ENCODE measurements at places on chromosomes 6 and 20. TPM values are rescaled to one million over a fixed set of nuclear protein-coding genes. Genes with fewer than 3 reads are reported as not detected.
A peak's percentile ranks its signal among the peaks of the same experiment; 100 is the strongest.

DNA sequence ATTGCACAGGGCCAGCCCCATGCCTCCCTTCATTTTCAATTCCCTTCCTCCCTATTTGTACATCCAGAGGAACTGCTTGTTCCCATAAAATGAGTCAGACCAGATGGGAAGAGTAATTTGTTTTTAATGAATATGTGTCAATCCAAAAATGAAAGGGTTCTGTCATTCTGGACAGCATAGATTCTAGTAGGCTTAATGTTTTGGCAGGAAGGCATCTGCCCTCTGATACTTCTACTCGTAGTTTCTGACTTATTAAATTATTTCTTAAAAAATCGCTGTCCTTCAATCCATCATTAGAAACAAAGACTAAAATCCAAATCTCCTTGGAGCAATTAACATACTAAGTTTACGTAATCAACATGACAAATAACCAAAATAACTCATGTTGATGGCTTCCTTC is 665.5 kb downstream of the TENT5A start:
- DNase-seq = no peak

- peak; percentile 8 for DNase-seq
These were observed 380.9 kb upstream of the RGS17 start for GRCh38 chr6:153511896-153512496.

DNA sequence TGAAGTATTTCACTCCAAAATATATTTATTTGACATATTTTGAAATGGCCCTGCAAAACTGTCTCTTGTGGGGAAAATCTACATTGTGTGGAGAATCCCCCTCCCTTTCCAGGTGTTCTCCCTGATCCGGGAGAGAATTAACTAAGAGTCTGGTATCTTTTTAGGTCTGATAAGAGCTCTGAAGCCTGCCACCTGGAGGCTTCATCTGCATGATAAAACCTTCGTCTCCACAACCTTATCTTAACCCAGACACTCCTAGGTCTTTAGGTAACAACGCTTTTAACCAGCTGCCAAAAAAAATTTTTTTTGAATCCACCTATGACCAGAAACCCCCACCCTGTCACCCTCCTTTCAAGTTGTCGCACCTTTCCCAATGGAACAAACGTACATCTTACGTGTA is 43.0 kb downstream of the FAM184A start:
- no peak for DNase-seq

DNA sequence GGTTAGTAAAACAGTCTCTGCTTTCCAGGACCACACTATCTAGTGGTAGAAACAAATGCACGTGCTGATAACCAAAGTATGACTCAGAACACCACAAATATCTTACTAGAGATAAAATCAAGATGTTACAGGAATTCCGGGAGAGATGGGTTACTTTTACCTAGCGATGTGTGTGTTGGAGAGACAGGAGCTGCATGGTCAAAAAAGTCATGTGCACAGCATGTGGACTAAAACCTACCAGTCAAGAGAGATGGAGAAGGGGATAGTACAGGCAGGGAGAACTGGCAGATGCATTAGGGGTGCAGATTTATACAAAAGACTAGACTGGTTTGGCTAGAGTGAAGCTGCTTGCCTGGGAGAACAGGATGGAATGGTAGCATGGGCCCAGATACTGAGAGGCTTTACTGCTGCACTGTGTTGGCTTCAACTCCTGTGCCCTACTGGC is 75.3 kb upstream of the MRAP2 start:
- DNase-seq = no peak

DNA sequence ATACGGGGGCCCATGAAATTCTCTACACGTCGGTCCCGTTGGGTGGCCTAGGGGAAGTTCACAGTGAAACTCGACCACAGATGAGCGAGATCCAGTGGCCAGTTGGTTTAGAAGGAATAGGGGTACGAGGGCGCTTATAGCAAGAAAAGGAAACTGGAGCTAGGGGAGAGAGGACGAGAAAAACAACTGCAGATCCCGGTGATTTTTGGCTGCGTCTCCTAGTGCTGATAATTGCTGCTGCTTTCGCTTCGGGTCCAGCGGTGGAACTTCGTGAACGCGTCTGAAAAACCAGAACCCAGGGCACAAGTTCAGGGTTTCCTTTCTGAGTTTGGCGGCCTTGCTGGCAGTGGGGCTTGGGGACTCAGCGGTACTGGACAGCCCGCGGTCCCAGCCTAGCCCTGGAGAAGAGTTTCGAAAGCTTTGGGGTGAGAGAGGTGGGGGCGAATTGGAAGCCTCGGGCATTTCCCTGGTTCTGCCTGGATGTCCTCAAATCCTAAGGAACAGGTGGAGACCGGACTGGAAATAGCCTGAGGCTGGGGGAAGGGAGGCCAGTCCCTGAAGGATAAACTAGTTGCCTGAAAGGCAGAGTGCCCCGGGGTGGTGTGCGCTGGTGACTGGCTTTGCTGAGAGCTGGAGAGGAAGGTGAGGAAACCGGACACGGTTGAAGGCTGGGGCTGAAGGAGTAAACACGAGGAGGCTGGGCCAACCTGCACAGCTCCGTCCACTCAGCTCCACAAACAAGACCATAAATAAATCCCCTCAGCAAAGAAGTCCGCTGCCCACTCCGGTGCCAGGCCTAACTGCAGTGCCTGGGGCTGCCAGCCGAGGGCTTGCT is 793 bp downstream of the GMPR start:
- peak; percentile 37 for DNase-seq

DNA sequence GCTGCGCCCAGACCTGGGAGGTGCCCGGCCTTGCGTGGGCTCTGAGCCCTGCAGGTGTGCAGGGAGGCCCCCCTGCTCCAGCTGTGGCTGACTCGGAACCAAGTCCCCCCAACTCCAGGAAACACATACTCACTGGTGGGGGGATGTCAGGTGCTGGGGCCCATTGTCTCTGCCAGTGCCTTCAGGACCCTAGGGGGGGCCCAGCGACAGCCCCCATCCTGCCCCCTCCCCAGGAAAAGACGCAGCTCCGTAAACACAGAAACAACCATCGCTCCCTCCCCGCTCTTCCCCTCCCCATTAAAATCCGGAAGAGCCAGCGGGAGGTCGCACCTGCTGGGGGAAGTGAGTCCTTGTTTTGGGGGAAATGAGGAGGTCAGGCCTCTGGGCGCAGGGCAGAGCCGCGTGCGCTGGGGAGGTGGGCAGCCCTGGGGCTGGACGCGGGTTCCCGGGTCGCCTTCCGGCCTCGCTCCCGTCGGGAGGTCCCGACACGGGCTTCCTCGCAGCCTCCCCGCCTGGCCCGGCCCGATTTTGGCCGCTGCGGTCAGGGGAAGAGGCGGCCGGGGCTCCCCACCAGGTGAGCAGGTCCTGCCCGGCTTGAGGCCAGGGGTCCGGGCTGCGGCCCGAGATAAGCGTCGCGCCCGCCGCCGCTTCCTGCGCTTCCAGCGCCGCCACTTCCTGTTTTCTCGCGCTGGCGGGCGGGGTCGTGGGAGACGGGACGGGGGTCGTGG is 6.2 kb downstream of the C20orf204 start:
- DNase-seq = no peak

- DNase-seq = no peak
These were observed 4.0 kb downstream of the RPP21 start for GRCh38 chr6:30348957-30349356.

DNA sequence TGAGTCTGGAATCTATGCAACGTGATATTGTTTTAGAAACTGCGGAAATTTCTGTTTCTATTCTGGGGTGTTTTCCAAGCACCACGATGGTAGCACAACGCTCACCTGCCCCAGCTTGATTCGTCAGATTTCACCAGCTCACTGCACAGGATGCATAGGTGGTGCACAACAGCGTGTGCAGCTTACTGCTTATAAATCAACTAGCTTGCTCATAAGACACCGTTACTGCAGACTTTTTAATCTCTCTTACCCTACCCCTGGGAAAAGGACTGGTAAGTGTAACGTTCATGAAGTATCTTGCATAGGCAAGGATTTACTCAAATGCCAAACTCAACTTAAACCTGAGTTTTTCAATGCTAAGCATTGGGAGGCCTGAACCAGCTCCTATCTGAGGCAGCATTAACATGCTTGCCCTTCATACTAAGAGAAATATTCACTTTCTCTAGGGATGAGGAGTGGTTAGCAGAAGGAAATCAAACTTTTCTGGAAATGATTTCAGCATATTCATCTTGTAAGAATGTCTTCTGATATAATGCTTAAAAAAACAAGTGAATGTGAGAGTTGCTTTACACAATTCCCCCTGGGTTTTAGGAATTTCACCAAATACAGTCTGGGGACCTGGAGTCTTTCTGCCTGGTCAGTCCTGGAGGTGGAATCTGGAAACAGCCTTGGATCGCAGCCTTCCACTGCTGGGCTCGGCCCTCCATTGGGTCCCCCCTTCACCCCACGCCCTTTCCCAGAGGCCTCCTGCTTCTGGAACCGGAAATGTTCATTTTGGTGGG is 100.6 kb downstream of the DACT2 start:
- no peak for DNase-seq

- no peak for DNase-seq
These were observed 75.1 kb downstream of the ZMYND8 start for GRCh38 chr20:47281376-47281775.

- DNase-seq = peak; percentile 60
These were observed 18.5 kb downstream of the SNRPB start for GRCh38 chr20:2451939-2452732.

- DNase-seq = no peak
These were observed 126.2 kb downstream of the CD164 start for GRCh38 chr6:109255946-109256640.

GRCh38 chr6:105509506-105510331 is 106.8 kb upstream of the PREP start:
- DNase-seq = no peak

- no peak for DNase-seq
These were observed 5.2 kb downstream of the MDC1 start for GRCh38 chr6:30711758-30712380.

GRCh38 chr6:52160472-52161104 is 25.6 kb upstream of the IL17A start:
- DNase-seq = no peak

DNA sequence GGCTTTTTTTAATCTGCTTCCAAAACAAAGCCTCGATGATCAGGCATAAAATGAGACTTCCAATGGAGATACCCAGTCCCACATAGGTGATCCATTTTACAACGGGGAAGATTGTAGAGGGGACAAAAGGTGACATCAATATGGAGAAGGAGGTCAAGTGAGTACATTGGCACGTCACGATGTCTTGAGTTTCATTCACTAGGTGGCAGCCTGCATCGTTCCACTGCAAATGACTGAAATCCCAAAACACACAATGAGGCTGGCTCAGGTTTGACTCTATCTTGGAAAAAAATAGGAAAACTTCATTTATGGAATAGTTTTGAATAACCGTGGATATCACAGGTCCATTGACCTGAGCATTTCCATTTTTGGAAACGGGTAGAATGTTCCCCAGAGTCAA is 32.5 kb downstream of the ADGRF1 start:
- no peak for DNase-seq

DNA sequence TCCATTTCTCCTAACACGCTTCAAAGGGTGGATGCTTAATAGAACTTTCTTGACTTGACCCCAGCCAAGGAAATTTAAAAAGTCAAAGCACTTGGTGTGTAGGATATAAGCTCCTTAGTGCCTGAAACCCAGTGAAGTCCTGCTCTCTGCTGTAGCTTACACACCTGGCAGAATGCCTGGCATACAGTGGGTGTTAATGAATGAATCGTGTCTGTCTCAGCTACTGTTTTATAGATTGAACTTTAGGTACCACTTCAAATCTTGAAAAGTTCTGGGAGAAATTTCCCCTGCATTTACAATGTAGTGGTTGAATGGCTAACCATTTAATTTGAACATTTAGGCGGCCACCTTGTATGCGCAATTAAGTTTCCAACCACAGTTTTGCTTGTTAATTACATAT is 70.5 kb upstream of the ZNF217 start:
- DNase-seq = no peak

DNA sequence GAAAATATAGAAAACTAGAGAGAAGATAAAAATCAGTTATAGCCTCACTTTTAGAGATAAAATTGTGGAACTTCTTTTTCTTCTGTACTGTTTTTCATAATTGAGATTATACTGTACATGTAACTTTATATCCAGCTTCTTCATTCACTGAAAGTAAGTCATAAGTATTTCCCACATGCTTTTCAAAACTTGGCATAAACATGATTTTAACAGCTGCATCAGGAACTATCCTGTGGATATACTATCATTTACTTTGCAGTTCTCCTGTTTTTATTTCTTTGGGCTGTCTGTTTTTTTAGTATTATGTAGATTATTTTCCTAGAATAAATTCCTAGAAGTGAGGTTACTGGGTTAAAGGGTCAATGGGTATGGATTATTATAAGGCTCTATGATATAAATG is 14.8 kb downstream of the DSTN start:
- no peak for DNase-seq

GRCh38 chr6:166478782-166479592 is 96.2 kb upstream of the MPC1 start:
- no peak for DNase-seq

DNA sequence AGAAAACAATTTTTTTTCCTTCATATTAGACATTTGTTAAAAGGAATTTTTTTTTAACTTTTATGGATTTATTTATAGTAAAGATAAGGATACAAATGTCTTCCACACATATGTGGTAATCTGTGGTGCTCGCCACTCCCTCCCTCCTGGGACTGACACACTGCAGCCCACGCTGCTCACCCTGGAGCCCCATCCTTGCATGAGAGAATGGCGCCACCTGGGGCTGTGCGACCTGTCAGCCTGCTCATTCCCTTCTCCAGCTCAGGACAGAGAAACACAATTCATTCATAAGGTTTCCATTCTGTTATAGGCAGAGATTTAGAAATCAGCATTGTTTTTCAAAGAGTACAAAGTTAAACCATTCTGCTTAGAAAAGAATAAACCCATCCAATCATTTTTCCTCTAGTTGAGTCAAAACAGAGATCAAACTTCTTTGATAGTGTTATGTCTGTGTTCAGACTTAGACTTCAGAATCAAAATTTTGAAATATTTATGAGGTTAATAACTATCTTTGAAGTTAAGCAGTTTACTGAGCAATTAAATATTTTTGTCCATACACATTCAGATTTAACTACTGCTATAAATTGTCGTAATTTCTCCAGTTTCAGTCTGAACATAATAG is 42.8 kb upstream of the DYNLRB1 start:
- DNase-seq = no peak

Gene PAK5
- polyA plus RNA-seq = 0.49 TPM

Gene FAM110A
- 12.0 TPM for polyA plus RNA-seq

Gene GSTA2
- polyA plus RNA-seq = 0.34 TPM

Gene ZNF337
- 31.6 TPM for polyA plus RNA-seq

Gene TFAP2D
- not detected for polyA plus RNA-seq

Gene WFDC12
- polyA plus RNA-seq = not detected

Gene IFT52
- 70.6 TPM for polyA plus RNA-seq

Gene GSTA4
- 105 TPM for polyA plus RNA-seq

Gene GHRH
- not detected for polyA plus RNA-seq

Gene C20orf144
- polyA plus RNA-seq = 0.26 TPM

Gene CALHM4
- polyA plus RNA-seq = 1.1 TPM

Gene ESF1
- polyA plus RNA-seq = 23.7 TPM

Gene MDFI
- 47.6 TPM for polyA plus RNA-seq
